IPS DF 6.9 (cell line): ENCODE measurements at places on chromosomes 7 and 10.

- DNase-seq = no peak
- H3K4me1 ChIP-seq = peaks cover 2% of the 10 kb centered on the region; the same call in 1 of the 2 replicates
- no peaks in the 10 kb centered on the region for H3K27me3 ChIP-seq
These were observed 10.5 kb downstream of the UBTD1 start for GRCh38 chr10:97509120-97509680.

GRCh38 chr7:5230265-5231067 lies 40.4 kb downstream of the WIPI2 start:
- H3K4me1 ChIP-seq = no peaks in the 10 kb centered on the region
- H3K27ac ChIP-seq = no peak overlapping the region
- H3K36me3 ChIP-seq = peaks cover 45% of the 10 kb centered on the region
- H3K4me3 ChIP-seq = no peak overlapping the region
- DNase-seq = no peak

GRCh38 chr7:149765399-149766121 lies 7.8 kb downstream of the ZNF467 start:
- H3K27me3 ChIP-seq = peaks cover 84% of the 10 kb centered on the region
- H3K4me1 ChIP-seq = peaks cover 14% of the 10 kb centered on the region
- no peaks in the 10 kb centered on the region for H3K36me3 ChIP-seq
- peak overlapping the region; percentile 35; the same call in 1 of the 2 replicates for H3K4me3 ChIP-seq
- no peak overlapping the region for H3K27ac ChIP-seq
- no peak for DNase-seq

DNA sequence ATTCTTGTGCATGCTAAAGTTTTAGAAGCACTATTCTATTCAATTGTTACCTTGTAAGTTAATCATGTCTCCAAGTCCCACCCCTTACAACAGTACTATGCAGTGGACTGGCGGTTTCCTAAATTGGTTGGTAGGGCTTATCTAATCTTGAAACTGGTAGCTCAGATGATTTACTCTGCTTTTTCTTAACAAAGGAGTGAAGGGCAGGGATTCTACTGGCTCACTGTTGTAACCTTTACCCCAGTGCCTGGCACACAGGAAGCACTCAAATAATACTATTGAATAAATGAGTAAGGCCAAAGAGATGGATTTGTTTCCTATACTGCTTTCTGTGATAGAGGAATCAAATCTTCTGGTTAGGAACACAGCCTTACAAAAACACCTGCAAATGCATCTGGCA lies 46.0 kb upstream of the CYCS start:
- H3K4me1 ChIP-seq = peaks cover 2% of the 10 kb centered on the region; the same call in 1 of the 2 replicates
- H3K27ac ChIP-seq = no peak overlapping the region
- no peaks in the 10 kb centered on the region for H3K27me3 ChIP-seq
- no peak for DNase-seq
- H3K4me3 ChIP-seq = no peak overlapping the region

GRCh38 chr10:42970451-42971250 lies 106.2 kb upstream of the RET start:
- H3K4me3 ChIP-seq = no peak overlapping the region; the same call in 1 of the 2 replicates
- no peak overlapping the region for H3K27ac ChIP-seq
- no peaks in the 10 kb centered on the region for H3K27me3 ChIP-seq

DNA sequence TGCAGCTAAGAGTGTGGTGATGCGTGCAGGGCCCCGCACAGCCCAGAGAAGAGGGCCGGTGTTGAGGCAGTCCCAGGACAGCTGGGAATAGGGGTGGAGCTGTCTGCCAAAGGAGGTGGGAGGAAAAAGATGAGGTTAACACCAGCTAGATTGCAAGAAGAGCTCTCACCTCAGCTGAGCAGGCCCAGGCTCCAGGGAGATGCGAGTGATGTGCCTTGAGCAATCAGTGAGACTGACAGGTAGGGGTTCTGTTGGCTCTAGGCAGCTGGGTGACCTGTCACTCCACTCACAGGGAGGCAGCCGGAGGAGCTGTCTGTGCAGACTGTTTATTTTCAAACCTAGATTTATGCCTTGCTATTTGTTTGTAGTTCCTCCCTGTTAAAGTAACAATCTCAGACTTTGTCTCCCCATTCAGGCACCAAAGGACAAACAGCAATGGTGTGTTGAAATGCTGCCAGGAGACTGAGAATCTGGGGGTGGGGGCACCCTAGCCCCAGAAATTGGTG lies 205.1 kb upstream of the CXCL12 start:
- H3K27ac ChIP-seq = no peak overlapping the region
- H3K27me3 ChIP-seq = no peaks in the 10 kb centered on the region
- no peak for DNase-seq
- H3K4me1 ChIP-seq = peaks cover 2% of the 10 kb centered on the region; the same call in 1 of the 2 replicates
- no peak overlapping the region for H3K4me3 ChIP-seq
- no peaks in the 10 kb centered on the region for H3K36me3 ChIP-seq

- no peak overlapping the region for H3K4me3 ChIP-seq
- DNase-seq = no peak
- H3K4me1 ChIP-seq = peaks cover 6% of the 10 kb centered on the region; the same call in 1 of the 2 replicates
- no peak overlapping the region for H3K27ac ChIP-seq
- H3K36me3 ChIP-seq = no peaks in the 10 kb centered on the region
- H3K27me3 ChIP-seq = no peaks in the 10 kb centered on the region
These were observed 54.7 kb upstream of the ANTXRL start for GRCh38 chr10:46232084-46232483.

- no peak overlapping the region for H3K27ac ChIP-seq
- peaks cover 2% of the 10 kb centered on the region for H3K4me1 ChIP-seq
- DNase-seq = no peak
- H3K27me3 ChIP-seq = peaks cover 24% of the 10 kb centered on the region
These were observed 83.5 kb upstream of the PRKG1 start for GRCh38 chr10:50990568-50991455.

- H3K4me3 ChIP-seq = no peak overlapping the region
- H3K27me3 ChIP-seq = no peaks in the 10 kb centered on the region
- H3K36me3 ChIP-seq = no peaks in the 10 kb centered on the region
- H3K27ac ChIP-seq = no peak overlapping the region
These were observed 509.2 kb downstream of the TCERG1L start for GRCh38 chr10:130802301-130802700.

DNA sequence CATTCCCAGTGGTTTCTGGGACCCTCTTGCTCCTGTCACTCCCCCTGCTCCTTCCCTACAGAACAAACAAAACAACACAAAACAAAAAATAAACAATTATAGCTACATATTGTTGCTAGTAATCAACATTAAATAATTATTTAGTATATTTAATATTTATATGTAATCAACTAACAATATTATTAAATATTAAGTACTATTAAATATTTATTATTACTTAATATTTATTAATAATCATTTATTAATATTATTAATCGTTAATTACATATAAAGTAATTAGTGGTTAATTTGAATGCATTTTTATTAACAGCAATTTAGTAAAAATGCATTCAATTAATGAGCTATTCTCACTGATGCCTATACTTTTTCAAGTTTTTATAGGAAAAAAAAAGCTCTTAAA lies 139.4 kb downstream of the ITGB8 start:
- H3K27ac ChIP-seq = no peak overlapping the region
- H3K27me3 ChIP-seq = no peaks in the 10 kb centered on the region
- DNase-seq = no peak

- no peaks in the 10 kb centered on the region for H3K4me1 ChIP-seq
- no peaks in the 10 kb centered on the region for H3K27me3 ChIP-seq
- H3K4me3 ChIP-seq = no peak overlapping the region
- no peaks in the 10 kb centered on the region for H3K36me3 ChIP-seq
- no peak overlapping the region for H3K27ac ChIP-seq
These were observed 115.2 kb upstream of the ADAM12 start for GRCh38 chr10:126503392-126504062.

- no peaks in the 10 kb centered on the region for H3K36me3 ChIP-seq
- H3K27me3 ChIP-seq = no peaks in the 10 kb centered on the region
- H3K4me1 ChIP-seq = 0 out of 2 replicates have a peak, but pooled peaks cover 1% of the 10 kb centered on the region
- no peak for DNase-seq
- H3K27ac ChIP-seq = no peak overlapping the region
These were observed 69.4 kb downstream of the CCSER2 start for GRCh38 chr10:84397735-84398144.

DNA sequence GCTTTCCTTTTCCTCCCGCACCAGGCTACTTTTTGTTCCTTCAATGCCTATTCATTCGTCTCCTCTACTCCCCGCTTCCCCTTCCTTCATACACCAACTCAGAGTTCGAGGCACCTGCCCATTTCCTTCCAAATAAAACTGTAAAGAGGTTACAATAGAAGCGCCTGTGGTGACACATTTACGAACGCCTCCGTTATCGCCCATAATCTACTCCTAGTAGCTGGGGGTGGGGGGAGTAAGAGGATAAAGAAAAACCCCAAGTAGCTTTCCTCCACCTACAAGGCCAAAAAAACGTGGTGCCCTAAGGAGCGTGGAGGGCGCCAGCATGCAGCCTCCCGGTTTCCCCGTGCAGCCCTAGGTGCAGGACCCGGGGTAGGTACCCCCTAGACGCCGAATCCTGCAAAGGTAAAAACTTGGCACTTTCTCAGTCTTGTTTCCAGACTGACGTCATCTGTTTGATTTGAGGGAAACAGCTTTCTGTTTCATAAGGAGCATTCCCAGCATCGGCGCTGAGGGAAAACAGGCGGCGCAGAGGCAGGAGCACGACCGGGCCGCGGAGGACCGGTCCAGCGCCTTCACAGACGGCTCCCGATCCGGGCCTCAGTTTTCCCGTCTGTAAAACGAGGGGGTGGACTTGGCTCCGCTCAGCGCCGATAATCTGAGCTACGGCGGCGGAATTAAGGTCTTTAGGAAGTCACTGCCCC lies 922 bp downstream of the PPA1 start:
- no peaks in the 10 kb centered on the region for H3K4me1 ChIP-seq
- H3K27ac ChIP-seq = no peak overlapping the region
- no peaks in the 10 kb centered on the region for H3K27me3 ChIP-seq

GRCh38 chr7:56105508-56105907 lies 768 bp downstream of the CHCHD2 start:
- no peak overlapping the region for H3K4me3 ChIP-seq
- no peak for DNase-seq
- no peak overlapping the region for H3K27ac ChIP-seq
- no peaks in the 10 kb centered on the region for H3K27me3 ChIP-seq

DNA sequence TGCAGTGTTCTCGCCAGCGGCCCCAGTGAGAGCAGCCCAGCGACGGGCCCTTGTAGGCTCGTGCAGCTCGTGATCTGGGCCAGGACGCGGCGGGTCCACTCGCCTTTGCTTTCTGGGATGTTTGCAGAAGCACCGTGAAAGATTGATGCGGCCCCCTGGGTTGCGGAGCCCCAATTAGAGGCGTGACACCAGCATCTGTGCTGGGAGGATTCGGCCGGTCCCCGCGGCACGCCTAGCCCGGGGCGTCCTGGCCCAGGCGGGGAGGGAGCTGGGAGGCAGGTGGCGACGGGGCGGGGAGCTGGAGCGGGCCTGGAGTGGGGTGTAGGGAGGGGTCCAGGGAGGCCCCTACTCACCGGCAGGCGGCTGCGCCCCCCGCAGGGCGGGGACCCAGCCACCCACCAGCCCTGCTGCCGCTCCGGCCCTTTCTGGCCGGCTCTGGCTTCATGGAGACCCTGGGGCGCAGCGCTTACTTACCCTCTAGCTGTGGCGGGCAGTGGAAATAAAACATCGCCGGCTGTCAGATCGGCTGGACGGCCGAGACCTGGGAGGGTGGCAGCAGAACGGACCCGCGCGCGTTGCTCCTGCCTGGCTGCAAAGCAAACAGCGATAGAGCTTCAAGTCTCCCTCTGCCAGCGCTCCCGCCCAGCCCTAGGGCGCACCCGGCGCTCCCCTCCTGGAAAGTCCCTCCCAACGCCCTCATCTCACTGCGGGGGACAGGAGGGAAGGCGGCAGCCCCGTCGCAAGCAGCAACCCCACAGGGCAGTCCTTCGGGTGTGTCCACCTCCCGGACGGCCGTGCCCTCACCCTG lies 752 bp downstream of the DRGX start:
- peaks cover 44% of the 10 kb centered on the region for H3K27me3 ChIP-seq
- no peak overlapping the region for H3K27ac ChIP-seq
- peak overlapping the region; percentile 18; the same call in 1 of the 2 replicates for H3K4me3 ChIP-seq
- DNase-seq = no peak
- peaks cover 1% of the 10 kb centered on the region; the same call in 1 of the 2 replicates for H3K4me1 ChIP-seq

DNA sequence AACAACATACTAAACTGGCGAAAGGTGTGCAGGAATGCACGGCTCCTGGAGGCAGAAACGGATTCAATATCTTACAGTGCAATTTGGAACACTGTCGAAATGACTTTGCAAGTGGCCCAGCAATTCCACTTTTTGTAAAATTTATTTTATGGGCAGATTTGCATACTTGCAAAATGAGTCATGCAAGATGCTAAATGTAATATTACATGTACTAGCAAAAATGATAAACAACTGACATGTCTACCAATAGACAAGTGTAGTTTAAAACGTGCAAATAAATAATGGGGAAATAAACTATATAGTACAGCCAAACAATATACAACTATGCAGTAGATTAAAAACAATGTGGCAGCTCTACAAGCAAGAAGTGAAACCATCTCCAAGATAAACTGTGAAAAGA lies 97.7 kb downstream of the ARHGAP12 start:
- H3K4me1 ChIP-seq = no peaks in the 10 kb centered on the region
- no peak overlapping the region for H3K27ac ChIP-seq
- no peaks in the 10 kb centered on the region for H3K27me3 ChIP-seq
- no peak for DNase-seq
- no peaks in the 10 kb centered on the region for H3K36me3 ChIP-seq
- no peak overlapping the region for H3K4me3 ChIP-seq

GRCh38 chr10:119243967-119244366 lies 36.6 kb downstream of the GRK5 start:
- H3K27me3 ChIP-seq = no peaks in the 10 kb centered on the region
- no peaks in the 10 kb centered on the region for H3K4me1 ChIP-seq
- H3K36me3 ChIP-seq = no peaks in the 10 kb centered on the region
- no peak overlapping the region for H3K4me3 ChIP-seq

GRCh38 chr7:6106140-6106904 lies 75.1 kb downstream of the ANKRD61 start:
- no peak for DNase-seq
- no peaks in the 10 kb centered on the region for H3K27me3 ChIP-seq
- no peaks in the 10 kb centered on the region for H3K4me1 ChIP-seq
- no peak overlapping the region for H3K27ac ChIP-seq
- no peak overlapping the region for H3K4me3 ChIP-seq

DNA sequence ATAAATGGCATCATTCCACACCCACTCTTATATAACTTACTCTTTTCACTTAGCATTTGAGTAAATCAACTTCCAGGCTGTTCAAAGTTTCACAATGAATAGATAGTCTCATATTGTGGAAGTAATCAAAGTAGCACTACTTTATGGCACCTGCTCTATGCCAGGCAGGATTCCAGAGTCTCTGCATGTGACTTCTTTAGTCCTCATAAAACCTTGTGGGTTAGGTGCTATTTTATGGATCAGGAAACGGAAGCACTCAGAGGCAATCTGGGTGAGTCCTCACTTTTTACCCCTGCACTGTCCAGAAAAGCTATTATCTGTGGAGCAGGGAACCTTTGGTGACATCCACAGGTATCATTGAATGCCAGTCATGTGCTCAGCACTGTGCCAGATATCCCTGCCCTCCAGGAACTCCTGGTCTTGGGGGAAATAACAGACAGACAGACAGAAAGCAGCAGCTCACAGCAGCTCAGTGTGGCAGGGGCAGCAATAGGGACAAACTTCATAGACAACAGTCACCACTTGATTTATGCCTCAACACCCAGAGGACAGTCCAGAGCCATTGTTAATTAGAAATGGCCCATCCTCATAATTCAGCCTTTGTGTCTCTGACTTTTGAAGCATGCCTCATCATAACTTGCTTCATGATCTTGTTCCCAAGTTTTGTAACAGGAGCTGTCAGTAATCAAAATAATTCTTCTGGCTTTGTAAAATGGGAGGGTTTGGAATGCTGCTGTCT lies 160.6 kb downstream of the SEC23IP start:
- no peaks in the 10 kb centered on the region for H3K27me3 ChIP-seq
- H3K36me3 ChIP-seq = no peaks in the 10 kb centered on the region
- no peak overlapping the region for H3K27ac ChIP-seq
